CD4-positive, alpha-beta T cell treated with Interleukin-17A for 1 hour (primary cell): ENCODE measurements at places on chromosomes 11 and 22.

DNA sequence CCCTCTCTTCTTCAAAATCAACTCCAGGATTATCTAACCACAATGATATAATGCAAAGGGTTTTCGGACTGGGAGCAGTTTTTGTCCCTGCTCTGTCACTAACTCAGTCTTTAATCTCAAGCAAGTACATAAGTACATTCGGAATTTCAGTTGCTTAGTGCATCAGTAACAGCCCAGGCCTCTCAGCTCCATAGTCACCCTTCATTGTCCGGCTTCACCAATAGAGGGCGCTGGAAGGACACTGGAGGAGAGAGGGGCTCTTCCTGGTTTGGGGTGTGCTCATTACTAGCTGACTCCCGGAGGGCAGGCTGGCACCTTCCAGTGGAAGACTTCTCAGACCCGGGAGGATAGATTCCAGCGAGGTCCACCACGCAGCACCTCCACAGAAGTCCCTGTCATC lies 90.4 kb upstream of the PDGFD start:
- DNase-seq = no peak

DNA sequence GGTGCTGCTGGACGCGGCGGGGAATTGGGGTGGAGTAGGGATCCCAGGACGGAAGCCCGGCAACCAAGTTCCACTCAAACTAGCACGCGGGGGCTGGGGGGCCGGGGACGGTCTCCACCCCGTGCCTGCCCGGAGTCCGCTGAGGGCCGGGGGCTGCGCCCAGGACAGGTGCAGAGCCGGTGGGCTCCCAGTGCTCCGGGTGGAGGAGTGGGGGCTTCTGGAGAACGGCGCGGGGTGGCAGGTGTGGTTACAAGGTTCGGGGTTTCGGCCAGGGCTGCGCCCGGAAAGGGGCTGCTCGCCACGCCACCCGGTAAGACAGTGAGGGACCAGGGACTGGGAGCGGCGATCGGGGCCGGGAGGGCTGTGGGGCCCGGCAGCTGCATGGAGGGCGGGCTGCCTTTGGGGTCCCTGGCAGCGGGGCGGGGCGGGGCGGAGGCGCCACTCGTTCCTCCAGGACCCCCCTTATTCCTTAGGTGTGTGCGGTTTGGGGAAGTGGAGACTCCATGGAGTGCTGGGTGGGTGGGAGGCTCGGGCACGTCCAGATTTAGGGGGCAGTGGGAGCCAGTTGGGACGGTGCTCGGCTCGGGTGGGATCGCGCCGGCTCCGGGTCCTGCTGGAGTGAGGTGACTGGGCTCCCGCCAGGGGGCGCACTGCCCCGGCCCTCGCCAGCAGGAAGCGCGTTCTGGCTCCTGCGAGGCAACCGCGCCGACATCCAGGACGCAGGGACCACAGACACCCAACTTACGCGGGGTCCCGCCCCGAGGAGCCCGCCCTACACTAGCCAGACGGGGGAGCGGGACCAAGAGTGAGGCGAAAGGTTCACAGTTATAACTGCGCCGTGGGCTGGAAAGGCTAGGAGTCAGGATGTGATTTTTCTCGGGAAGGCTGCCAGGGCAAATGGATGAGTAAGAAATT lies 868 bp downstream of the TSPAN18 start:
- DNase-seq = peak; percentile 79

DNA sequence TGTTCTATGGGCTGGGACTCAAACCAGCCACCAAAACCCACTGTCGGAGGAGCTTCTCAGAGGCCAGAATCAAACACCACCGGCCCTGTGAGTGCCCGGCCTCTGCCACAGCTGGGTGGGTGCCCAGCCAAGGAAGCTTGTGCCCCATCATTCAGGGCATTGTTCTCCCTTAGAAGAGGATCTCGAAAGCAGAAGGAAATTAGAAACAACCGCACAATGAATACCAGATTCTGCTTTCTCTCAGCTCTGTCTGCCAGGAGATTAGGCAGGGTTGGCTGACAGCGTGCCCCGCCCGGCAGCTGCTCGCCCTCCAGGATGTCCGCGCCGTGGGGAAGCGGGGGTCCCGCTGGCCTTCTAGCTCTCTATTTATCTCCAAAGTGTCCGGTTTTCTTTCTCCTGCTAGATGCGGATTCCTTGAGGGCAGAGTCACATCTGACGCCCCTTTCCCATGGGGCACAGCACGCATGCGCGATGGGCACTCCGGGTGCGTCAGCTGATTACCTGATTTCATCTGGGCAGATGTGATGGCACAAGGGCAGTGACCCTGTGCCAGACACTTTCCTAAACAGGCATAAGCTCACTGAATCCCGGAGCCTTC lies 25.5 kb downstream of the SCGB1A1 start:
- no peak for DNase-seq

- DNase-seq = peak; percentile 45
Measured at GRCh38 chr11:64234647-64235379, 429 bp downstream of the VEGFB start.

DNA sequence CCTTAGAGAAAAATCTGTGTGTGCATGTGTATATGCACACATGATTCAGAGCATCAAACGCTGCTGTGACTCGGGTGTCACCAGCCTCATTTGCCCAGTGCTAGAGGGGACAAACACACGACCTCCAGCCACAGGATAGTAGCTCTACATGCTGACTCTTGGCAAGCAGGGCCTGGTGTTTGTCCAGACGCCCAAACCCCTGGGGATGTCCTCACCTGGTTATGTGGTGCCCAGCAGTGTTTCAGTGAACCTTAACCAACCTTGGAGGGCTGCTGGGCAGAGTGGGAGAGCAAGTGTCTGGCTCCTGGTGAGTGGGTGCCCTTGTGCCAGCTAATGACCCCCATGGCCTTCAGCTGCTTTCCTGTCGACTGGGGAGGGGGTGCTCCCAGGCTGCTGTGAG lies 26.7 kb downstream of the IGLL1 start:
- DNase-seq = no peak

- no peak for DNase-seq
Measured at GRCh38 chr22:20940186-20940651, 23.0 kb downstream of the CRKL start.

DNA sequence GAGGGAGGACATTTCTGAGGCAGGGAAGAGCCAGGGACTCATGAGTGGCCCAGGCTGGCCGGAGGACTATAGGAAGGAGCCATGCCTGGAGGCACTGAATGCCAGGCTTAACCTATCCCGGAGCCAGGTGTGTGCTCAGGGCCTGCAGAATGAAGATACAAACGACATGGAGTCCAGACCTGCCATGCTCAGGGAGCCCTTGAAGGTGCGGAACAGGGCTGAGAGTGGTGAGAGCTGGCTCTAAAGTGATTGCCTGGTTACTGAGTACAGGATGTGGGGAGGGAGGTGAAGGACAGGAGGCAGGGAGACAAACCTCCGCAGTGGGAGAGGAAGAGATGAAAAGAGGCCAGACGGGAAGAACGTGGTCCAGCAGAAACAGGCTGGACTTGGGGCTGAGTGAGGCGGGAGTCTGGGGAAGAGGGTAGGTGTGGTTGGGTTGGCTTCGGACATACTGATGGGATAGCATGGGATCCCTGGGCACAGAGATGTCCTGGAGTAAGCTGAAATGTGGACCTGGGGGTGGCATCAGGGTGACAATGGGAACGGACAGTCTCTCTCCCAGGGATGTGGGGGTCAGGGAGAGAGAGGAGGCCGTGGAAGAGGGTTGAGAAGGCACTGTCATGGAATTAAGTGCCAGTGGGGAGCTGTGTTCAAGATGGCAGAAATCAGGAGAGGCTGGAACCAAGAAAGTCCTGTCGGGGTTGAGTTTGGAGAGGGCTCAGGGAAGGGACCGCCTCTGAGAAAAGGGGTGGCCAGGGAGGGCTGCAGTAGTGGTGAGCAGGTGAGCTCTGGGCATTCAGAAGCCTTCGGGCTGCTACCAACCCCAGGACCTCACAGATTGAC lies 1.5 kb upstream of the ANKRD13D start:
- DNase-seq = peak; percentile 66

- DNase-seq = no peak
Measured at GRCh38 chr11:26992031-26992541, 1.8 kb upstream of the FIBIN start.

- DNase-seq = no peak
Measured at GRCh38 chr11:130814440-130815096, 101.7 kb downstream of the SNX19 start.

- no peak for DNase-seq
Measured at GRCh38 chr11:19244621-19245020, 3.9 kb upstream of the E2F8 start.

DNA sequence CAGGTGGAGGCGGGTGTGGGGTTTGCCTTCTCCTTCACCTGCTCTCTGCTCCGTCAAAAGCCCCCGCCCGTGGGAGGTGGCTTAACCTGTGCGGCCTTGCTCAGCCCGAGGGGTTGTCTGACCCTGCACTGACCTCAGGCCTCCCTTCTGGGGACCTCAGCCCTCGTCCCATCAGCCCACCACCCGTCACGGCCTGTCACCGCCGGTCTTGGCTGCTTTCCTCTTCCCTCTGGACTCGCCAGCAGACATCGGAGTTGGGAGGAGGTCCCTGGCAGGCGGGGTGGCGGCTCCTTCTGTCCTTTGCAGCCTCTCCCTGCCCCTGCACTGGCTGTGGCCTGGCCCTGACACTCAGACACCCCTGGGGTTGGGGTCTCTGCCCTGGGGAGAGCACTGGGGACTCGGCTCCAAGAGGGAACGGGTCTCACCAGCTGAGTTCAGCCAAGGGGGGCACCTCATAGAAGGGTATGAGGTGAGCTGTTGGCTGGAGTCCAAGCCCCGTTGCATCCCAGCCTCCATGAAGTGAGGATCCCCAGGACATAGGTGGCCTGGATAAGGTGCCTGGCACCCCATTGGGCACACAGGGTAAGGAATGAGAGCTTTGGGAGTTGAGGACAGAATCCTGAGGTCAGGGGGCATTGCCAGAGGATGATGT lies 999.6 kb downstream of the BRD1 start:
- no peak for DNase-seq
